Regular cardiac myocyte (primary cell): ENCODE measurements at places on chromosomes 1 and 21. TPM values are rescaled to one million over a fixed set of nuclear protein-coding genes. Genes with fewer than 3 reads are reported as not detected.

CD247 gene
- total RNA-seq: under 0.01 and 0.28 TPM in 2 replicates

CDC20 gene
- 6.8 and 161 TPM in 2 replicates for total RNA-seq

LCE1E gene
- not detected in 2 replicates for total RNA-seq

KRTAP21-2 gene
- not detected in 2 replicates for total RNA-seq

ACOT11 gene
- 2.3 and 4.4 TPM in 2 replicates for total RNA-seq

C1QA gene
- total RNA-seq: not detected in 2 replicates

C1orf53 gene
- total RNA-seq: 4.4 and 10.1 TPM in 2 replicates

GPA33 gene
- total RNA-seq: not detected in 2 replicates

GORAB gene
- 14.6 and 21.1 TPM in 2 replicates for total RNA-seq

AVPR1B gene
- not detected in 2 replicates for total RNA-seq

MACO1 gene
- total RNA-seq: 15.0 and 17.5 TPM in 2 replicates

RBP7 gene
- total RNA-seq: not detected in 2 replicates

VANGL2 gene
- 0.28 and 0.38 TPM in 2 replicates for total RNA-seq

CELA2A gene
- 0.28 TPM in 1 of 2 replicates, not detected in the other for total RNA-seq

TPTE gene
- total RNA-seq: not detected in 2 replicates

TEX38 gene
- not detected in 2 replicates for total RNA-seq

TMEM200B gene
- 5.2 and 7.6 TPM in 2 replicates for total RNA-seq

CATSPERE gene
- 0.38 and 1.7 TPM in 2 replicates for total RNA-seq

LCE2B gene
- total RNA-seq: not detected in 2 replicates

OR2AK2 gene
- 0.28 TPM in 1 of 2 replicates, not detected in the other for total RNA-seq
